ENCODE measurements at places on chromosomes 1 and 21. TPM values are rescaled to one million over a fixed set of nuclear protein-coding genes. Genes with fewer than 3 reads are reported as not detected.

GRCh38 chr1:55338448-55338820 lies 123.3 kb upstream of the USP24 start:
- DNase-seq: no peak

GRCh38 chr1:178962853-178963711 lies 62.6 kb upstream of the FAM20B start:
- DNase-seq: peak; percentile 62

FCGR1A gene
- total RNA-seq: 1.4 TPM

- no peak for DNase-seq
Observed at GRCh38 chr1:30720271-30721223, 2.8 kb downstream of the MATN1 start.

CNR2 gene
- total RNA-seq: under 0.01 TPM

- no peak for DNase-seq
Observed at GRCh38 chr1:50183378-50184133, 74.8 kb downstream of the ELAVL4 start.

GRCh38 chr1:227428803-227429202 lies 110.5 kb upstream of the CDC42BPA start:
- peak; percentile 72 for DNase-seq

DNA sequence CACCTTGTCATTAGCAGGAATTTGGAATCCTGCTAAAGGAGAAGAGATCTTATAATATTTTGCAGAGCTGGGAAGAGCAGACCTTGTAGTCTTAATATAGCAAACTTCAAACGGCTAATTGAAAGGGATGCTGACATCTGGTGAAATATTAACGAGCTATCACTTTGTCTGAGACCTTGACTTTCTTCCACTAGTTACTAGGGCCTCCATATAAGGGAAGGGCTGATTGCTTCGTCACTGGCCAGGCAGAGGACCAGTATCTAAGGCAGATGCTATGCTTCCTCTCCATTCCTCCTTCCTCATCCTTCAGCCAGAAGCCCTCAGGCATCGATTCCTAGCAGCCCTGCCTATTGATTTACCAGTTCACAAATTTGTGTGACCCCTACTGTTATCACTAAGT lies 6.0 kb upstream of the VTCN1 start:
- DNase-seq: no peak

WDR64 gene
- total RNA-seq: 0.04 TPM

- DNase-seq: peak; percentile 38
Observed at GRCh38 chr1:9166289-9167235, 37.7 kb upstream of the GPR157 start.

DPM3 gene
- 21.1 TPM for total RNA-seq

GRCh38 chr1:55484173-55484572 lies 269.0 kb upstream of the USP24 start:
- no peak for DNase-seq

CSF1 gene
- total RNA-seq: 6.3 TPM

GRCh38 chr1:51523931-51524330 lies 4.9 kb upstream of the EPS15 start:
- DNase-seq: no peak

DNA sequence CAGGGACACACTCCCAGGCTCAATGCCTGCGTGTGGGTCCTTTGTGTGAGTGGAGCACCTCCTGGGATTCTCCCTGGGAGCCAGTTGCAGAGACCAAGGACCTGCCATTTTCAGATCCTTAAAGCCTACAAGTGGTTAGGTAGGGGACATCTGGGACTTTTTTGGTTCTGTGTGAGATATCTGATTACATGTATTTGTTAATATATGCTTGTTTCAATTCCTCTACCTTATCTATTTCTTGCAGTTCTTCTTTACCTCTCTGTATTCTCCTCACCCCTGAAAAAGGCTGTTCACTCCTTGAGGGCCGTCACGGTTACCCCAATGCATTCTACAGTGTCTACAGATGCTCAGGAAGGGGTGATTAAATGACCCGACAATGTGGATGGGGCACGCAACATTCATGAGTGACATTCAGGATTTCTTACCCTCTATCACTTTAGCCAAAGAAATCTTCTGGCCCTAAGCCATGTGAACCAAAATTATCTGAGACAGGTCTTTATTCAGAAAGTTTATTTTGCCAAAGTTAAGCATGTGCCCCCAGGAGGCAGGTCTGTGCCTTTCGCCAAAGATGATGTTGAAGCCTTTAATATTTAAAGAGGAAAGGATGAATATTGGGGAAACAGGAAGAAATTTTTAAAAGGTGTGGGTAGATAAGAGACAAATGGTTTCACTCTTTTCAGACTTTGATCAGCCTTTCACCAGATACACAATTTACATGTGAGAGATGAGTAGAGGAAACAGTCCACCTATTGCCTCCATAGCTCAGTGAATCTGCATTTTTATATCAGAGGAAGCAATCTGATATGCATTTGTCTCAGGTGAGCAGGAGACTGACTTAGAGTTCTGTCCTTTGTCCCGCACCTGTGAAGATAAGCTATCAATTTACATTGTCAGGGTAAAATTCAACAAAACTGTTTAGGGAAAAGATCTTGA lies 44.6 kb upstream of the MPZL1 start:
- no peak for DNase-seq

DNA sequence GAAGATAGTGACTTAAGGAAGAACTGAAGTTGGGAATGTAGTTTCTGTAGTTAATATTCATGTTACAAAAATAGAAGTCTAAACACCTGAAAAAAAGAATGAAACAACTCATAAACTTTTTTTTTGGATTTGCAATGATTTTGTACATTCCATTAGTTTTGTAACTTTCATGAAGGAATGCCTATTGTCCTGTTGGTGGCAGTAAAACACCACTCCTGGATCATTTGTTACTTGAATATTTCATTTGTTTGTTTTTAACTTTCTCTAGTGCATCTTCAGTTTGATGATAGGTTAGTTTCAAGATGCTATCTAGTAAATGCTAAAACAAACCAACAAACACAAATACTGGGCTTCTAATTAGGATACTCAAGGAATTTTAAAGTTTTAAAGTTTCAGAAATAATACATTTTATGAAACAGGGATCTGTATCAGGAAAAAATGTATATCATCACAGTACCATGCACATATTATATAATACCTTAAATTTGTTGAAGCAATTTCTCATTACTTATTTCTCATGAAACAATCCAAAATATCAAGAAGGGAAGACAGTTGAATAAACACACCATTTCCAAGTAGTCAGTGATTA lies 229.7 kb upstream of the CACYBP start:
- peak; percentile 86 for DNase-seq

GRCh38 chr1:8926707-8927694 lies 18.7 kb upstream of the CA6 start:
- no peak for DNase-seq

DNA sequence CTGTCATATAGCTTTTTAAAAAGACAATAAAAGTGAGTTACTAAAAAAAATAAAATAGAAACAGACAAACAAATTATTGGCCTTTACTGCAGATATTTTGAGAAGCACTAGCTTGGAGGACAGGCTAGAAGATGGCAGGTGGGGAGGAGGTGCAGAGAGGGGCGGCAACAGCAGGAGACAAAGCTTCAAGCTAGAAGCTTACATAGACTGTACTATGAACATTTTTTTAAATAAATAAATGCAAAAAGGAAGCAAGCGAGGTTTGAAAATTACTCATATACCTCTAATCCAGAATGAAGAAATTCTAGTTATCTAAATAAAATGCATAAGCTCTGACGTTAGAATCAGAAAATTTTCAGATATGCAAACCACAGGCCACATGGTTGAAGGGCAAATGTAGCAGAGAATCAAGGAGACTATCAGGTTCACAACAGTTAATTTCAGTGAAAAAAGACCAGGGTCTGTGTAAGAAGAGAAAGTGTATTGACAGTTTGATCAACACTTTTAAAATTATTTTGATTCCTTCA lies 54.9 kb downstream of the NRIP1 start:
- DNase-seq: no peak

DNA sequence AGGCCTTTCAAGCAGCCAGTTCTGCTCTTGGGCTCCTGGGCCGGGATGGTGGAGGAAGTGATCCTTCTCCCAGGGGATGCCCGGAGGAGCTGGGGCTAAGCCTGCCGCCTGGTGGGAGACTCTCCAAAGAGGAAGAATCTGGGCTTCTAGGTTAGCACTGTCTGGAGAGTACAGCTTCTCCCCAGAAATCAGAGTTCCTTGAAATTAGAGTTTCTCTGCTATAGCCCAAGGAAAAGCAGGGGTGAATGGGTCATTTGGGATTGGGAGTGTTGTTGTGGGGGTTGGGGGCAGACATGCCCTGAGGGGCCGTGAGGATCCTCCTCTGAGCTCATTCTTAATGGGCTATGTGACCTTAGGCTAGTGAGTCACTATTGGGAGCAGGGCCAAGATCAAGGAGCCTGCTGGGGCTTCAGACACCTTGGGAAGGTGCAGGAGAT lies 6.5 kb downstream of the LGR6 start:
- DNase-seq: peak; percentile 28

OR6N1 gene
- not detected for total RNA-seq

RGS5 gene
- total RNA-seq: 26.2 TPM

AMY1A gene
- not detected for total RNA-seq

DNA sequence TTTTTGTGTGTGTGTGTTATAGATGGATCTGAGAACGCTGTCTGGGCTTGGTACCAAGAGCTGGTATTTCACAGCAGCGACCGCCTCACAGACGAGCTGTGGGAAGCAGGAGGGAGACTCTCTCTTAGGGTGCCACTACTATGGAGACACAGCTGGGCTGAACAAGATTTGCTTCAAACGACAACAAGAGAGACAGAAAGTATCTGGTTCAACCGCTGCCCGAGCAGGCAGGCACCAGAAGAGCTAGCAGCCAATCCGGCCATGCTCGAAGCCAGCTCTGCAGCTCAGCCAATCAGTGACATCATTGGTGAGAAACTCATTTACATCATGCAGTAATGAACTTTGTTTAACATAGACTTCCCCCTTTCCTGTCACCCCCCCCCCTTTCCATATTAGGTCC lies 341.3 kb downstream of the USP25 start:
- peak; percentile 57 for DNase-seq

- DNase-seq: peak; percentile 23
Observed at GRCh38 chr1:26538480-26539412, 9.2 kb downstream of the RPS6KA1 start.

DNA sequence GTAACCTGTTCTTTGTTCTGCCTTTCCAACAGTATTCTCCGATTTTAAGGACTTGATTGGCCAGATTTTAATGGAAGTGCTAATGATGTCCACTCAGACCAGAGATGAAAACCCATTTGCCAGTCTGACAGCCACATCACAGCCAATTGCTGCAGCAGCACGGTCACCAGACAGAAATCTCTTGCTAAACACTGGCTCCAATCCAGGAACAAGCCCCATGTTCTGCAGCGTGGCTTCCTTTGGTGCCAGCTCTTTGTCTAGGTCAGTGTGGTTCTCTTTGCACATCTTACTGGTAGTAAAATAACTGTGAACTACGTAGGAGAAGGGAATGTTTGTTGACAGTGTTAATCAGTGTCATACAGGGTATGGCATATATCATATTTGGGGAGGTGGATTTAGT lies 72.7 kb downstream of the UBE4B start:
- no peak for DNase-seq

GRCh38 chr1:55869065-55869464 lies 653.9 kb upstream of the USP24 start:
- peak; percentile 57 for DNase-seq

DNA sequence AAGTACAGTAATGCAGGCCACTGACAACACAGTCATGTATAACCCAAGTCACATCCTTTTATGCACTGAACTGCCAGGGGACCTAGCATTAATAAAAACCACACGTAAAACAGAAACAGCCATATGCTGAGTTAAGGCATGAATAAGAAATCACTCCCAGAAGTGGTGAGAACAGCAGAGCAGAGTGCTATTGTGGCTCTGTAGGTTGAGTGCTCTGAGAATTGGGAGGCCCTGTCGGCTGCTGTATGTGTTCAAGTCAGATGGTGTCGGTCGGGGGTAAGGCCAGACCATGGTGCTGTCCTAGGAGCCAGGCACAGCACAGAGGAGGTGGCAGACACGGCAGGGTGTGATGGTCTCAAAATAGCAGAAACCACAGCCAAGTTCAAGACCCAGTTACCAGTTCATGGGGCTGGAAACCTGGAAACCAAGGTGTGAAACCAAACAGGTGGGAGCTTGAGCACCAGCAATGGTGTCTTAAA lies 126.6 kb upstream of the COA6 start:
- DNase-seq: no peak

GRCh38 chr1:119226321-119226720 lies 85.9 kb upstream of the WARS2 start:
- peak; percentile 89 for DNase-seq

DNA sequence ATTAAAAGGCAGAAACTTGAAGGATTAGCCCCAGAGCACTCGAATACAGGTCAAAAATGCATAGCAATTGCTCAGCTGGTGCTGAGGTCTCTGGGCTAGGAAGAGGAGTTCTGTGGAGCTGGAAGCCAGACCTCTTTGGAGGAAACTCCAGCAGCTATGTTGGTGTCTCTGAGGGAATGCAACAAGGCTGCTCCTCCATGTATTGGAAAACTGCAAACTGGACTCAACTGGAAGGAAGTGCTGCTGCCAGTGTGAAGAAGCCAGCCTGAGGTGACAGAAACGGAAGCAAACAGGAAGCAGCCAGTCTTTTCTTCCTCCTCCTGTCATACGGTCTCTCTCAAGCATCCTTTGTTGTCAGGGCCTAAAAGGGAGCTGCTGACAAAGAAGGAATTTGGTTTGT lies 233.4 kb upstream of the FGGY start:
- DNase-seq: peak; percentile 72

DNA sequence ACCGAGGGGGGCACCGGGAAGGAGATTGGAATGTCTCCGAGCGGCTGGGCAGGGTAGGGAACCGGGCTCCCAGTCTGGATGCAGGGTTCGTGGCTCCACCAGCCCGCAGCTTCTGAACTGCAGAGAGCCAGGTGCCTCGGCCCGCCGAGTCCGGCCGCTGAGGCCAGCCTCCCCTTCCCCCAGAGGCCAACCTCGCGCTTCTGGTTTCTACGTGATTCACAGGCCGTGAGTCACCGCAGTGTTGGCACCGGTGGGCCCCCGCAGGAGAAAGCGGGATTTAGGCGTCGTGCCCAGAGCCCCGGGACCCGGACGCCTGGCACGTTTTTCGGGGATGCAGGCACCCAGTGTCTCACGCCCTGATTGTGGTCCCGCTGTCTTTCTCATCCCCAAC lies 458 bp downstream of the CRABP2 start:
- DNase-seq: peak; percentile 50

DNA sequence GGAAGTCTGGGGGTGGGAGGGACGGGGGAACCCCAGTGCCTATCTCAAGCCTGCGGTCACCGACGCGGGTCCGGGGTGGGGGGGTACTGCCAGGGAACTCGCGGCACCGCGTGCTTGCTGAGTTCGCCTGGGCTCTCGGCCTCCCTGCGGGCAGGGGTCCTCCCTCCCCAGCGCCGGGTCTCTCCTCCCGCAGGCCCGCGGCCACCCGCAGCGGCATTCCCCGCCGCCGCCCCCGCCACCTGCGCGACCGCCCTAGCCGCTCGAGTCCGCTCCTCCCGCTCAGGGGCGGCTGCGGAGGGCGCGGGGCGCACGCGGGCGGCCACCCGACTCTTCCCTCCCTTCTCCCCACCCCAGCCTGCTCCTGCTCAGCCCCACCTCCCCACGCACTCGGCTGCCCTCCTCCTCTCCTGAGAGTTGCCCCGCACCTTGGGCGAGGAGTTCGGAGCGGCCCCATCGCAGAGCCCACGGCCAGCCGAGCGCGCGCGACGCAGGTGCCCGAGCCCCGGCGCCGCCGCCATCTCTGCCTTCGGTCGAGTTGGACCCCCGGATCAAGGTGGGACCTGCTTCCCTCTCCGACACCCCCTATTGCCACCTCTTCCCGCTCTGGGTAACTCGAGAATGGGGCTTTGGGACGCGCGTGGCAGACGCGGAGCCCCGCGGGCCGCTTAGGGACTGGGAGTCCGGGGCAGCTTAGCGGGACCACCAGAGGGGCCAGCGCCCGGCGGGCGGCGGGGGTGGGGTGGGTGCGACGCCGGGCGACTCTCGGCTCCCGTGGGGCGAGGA lies 105.0 kb downstream of the LEPR start:
- peak; percentile 33 for DNase-seq

Measured in muscle of leg (tissue), 16 donors.